ENCODE measurements at places on chromosomes 6 and 20. TPM values are rescaled to one million over a fixed set of nuclear protein-coding genes. Genes with fewer than 3 reads are reported as not detected.
A peak's percentile ranks its signal among the peaks of the same experiment; 100 is the strongest.

GRCh38 chr6:40528051-40528450 lies 59.1 kb downstream of the LRFN2 start:
- DNase-seq, result no peak

DNA sequence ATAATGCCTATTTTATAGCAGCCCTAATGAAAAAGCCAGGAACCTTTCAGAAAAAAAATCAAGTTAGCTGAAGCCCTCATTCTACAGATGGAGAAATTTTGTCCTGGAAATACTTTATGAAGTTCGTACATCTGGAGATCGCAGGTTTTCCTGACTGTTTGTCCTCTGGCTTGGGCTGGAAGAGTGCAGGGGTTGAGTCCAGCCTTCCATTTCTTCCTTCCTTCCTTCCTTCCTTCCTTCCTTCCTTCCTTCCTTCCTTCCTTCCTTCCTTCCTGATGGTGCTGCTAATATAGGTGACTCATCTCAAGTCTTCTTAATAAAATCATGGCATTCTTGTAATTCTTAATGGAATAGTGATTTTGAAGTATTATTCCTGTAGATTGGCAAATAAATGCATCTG lies 227.4 kb downstream of the CLVS2 start:
- no peak for DNase-seq

DNA sequence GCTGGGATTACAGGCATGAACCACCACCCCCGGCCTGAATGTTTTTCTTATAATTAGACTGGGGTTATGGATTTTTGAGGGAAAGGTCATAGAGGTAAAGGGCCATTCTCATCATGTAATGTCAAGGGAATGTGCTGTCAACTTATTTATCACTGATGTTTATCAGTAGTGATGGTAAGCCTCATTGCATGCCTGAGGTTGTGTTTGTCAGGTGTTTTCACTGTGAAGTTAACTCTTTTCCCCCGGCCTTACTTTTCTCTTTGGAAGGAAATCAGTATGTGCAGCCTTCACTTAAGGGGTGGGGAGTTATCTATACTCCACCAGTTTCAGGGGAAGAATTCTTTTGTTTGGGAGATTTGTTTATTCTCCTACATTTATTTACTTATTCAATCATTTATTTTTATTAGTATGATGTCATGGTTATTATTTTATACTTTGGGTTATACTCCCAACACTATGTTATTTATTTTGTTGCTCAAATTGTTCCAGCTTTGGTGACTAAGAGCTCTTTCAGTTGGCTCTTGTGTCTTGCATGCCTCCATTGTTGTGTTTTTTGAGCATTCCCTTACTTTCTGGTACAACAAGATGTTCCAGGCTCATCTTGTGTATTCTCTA lies 2.8 kb upstream of the SLC17A5 start:
- no peak for DNase-seq

CRYBG1 gene
- total RNA-seq, result 64.3 TPM

DNA sequence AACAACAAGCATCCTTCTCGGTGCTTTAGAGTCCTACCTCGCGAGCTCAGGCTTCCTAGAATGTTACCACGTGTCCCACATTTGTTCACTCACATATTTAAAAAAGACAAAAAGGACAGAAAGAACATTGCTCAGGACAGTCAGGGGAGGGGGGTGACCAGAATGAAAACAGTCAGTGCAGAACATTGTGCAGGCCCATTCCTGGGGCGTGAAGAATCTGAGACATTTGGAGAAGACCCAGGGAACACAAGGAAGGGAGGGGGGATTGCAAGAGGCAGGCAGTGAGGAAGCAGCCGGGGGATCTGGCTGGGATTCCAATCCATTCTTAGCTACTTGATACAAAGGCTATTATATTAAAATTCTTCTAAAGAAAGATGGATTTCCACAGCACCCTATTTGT lies 270.4 kb upstream of the CITED2 start:
- no peak for DNase-seq

RNF39 gene
- total RNA-seq, result 0.95 TPM

DNA sequence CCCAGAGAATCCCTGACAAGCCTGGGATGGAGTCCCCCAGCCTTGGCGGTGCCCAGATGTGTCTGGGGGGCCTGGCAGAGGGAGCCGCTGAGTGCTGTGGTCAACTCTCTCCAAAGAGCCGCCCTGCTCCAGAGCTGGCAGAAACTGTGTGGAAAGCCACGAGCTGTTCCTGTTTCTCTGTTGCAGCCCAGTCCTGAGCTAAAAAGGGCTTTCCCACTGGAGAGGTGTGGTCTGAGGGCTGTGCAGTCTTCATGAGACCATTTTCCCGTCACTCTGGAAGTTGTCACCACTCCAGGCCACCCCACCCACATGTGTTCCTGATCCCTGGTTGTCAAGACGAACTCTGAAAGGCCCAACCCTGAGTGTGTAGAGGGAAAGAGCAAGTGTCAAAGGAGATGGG lies 99.7 kb upstream of the KCNK16 start:
- DNase-seq, result no peak

DNA sequence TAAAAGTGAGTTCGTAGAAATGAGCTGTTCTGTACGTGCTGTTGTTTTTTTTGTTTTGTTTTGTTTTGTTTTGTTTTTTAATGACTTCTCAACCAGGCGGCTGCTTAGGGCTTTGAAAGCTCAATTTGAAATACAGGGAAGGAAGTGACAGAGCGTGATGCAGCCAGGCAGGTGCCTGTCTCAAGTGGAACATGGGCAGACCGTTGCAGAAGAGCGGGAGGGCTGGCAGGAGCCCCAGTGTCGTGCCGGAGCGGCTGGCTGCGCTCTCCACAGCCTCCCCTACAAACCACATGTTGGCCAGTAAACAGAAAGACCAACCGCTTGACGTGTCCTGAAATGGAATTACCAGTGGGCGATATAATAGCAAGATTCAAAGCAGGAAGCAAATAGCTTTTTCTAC lies 164.9 kb upstream of the RREB1 start:
- peak; percentile 24 for DNase-seq

DNA sequence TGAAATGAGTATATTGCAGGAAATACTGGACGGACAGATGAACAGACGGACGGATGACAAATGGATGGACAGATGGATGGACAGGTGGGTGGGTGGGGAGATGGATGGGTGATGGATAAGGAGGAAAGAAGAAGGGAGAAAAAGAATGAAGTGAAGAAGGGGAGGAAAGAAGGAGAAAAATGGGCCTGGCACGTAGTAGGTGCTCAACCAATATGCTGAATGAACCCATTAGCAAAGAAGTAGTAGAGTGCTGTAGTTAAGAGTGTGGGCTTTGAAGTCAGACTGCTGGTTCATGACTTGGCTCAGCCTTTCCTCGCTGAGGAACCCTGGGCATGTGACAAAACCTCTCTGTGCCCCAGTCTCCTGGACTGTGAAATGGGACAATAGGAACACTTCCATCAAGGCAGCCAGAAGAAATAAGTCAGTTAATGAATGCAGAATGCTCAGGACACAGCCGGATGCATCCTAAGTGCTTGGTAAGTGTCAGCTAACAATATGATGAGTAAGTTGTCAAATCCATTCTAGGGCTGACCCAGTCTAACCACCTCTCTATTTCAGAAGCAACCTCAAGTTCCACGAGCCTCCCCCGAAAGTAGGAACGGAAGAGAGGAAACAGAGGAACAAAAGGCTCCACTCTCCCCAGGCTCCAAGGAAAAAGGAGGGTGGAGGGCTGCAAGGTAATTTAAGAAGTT lies 37.9 kb downstream of the PREX1 start:
- DNase-seq, result no peak

- no peak for DNase-seq
Measured at GRCh38 chr6:74597266-74597665, 608.6 kb downstream of the COL12A1 start.

DNA sequence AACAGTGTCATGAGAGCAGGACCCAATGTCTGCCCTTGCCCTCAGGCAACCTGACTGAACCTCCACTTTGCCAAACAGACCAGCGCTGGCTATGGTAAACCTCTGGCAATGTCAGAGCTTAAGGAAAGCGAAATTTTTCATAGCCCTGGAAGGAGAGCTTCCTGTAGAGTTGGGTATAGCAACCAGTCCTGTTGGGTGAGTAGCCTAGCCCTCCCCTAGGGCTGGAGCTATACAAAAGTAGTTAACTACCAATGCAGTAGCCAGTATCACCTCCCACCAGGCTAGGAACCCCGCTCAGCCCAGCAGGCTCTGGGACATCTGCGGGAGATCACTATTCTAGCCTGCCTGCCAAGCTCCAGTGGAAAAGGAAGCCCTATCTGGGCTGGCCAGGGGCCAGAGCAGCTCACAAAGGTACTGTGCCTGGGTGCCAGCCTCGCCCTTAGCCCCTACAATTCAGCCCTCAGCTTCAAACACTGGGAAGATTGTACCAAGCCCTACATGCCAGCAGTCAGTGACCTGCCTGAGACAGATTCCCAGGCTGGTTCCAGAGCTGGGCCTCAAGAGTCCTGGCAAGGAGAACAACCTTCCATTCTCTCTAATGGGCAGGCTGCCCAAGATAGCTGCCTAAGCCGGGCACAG lies 7.9 kb downstream of the WFDC3 start:
- peak; percentile 70 for DNase-seq

GRCh38 chr20:55216525-55217242 lies 741.3 kb downstream of the DOK5 start:
- DNase-seq, result no peak

Measured in transverse colon (tissue), 4 donors.